ENCODE measurements at places on chromosomes 4 and X.

GRCh38 chr4:45778514-45778913 lies 345.3 kb downstream of the GABRG1 start:
- no peak for DNase-seq

GRCh38 chr4:102356562-102357202 lies 11.4 kb upstream of the SLC39A8 start:
- no peak for DNase-seq

- DNase-seq = no peak
Measured at GRCh38 chr4:47631161-47631560, 146.1 kb downstream of the ATP10D start.

DNA sequence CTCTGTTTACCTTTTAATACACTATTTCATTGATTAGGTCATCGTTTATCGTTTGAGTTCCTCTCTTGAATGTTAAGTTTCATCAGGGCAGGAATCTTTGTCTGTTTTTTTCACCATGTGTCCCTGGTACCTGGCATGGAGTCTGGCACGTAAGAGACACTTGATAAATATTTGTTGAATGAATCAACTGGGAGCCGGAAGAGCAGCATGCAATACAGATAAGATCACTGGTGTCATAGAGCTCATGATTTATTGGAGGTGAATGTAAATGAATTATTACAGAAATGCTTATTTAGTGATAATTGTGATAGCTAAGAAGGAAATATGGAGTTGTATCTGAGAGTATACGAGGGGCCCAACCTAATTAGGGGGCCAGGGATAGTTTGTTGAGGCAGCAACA lies 62.8 kb downstream of the UCHL1 start:
- no peak for DNase-seq

DNA sequence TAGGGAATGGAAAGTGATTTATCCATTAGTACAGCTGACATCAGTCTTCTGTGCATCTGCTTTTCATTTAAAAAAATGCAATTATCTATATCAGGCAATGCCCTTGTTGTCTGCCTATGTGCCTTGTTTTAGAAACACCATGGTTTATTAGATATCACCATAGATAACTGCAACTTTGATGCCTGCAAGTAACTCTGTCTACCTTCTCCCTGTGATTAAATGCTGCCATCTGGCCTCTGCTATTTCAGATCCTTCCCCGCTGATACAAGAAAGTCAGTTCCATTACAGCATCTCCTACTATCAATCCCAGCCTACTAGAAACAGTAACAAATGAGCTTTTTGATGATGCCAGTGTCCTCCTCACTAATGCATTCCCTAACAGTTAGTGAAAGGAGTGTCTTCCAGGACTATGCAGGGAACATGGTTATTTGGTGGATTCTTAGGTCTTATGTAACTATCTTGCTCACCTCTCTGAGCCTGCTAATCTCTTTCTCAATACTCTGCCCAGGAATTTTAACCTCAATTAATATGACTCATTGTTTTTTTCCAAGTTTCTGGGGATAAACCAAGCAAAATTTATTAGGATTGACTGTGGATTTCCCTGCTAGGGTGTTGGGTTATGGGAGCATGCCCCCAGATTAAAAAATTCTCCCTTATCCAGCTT lies 444.9 kb downstream of the RAPGEF2 start:
- no peak for DNase-seq

DNA sequence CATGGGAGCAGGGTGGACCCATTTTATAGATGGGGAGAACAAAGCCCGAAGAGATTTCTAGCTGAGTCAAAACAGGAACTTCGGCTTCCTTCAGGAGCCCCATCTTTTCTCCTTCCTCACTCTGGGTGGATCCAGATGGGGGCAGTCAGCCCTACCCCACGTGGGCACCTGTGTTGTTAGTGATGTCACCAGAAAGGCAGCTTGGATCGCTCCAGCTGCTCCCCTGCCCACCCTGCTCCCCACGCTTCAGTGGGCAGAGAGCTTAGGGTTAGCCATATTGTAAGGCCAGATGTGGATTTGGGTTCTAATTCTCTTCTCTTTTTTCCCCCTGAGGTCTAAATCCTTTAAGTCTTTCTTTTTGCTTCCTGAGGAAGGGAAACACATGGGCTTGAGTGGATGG lies 132.3 kb upstream of the PJA1 start:
- no peak for DNase-seq

DNA sequence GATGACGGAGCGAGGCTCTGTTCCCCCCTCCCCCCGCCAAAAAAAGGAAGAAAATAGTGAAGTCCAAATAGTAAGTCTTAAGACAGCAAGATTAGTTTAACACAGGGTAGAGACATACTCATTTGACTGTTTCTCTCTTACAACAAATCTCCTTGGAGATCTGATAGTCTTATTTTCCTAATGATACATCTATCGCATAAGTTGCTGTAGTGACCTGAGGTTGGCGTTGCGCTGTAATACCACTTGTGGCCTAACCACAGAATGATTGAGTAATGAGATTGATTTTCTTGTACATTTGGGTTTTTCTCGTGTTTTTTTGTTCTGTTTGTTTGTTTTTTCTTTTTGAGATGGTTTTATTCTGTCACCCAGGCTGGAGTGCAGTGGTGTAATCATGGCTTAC lies 27.2 kb downstream of the OCIAD1 start:
- no peak for DNase-seq

DNA sequence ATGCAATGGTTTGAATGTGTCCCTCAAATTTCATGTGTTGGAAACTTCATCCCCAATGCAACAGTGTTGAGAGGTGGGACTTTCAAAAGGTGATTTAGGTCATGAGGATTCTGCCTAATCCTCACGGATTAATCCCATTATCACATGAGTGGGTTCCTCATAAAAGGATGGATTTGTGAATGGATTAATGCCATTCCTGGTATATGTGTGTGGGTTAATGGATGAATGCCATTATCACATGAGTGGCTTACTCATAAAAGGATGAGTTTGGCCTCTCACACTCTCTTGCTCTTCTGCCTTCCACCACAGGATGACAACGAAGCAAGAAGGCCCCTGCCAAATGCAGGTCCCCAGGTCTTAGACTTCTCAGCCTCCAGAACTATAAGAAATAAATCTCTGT lies 30.5 kb upstream of the NEUROG2 start:
- peak; percentile 57 for DNase-seq

- DNase-seq = no peak
Measured at GRCh38 chr4:169662206-169662605, 41.8 kb downstream of the CLCN3 start.

- DNase-seq = no peak
Measured at GRCh38 chrX:2859197-2859797, 30.6 kb downstream of the GYG2 start.

GRCh38 chrX:112759512-112759911 lies 79.8 kb upstream of the LHFPL1 start:
- no peak for DNase-seq

DNA sequence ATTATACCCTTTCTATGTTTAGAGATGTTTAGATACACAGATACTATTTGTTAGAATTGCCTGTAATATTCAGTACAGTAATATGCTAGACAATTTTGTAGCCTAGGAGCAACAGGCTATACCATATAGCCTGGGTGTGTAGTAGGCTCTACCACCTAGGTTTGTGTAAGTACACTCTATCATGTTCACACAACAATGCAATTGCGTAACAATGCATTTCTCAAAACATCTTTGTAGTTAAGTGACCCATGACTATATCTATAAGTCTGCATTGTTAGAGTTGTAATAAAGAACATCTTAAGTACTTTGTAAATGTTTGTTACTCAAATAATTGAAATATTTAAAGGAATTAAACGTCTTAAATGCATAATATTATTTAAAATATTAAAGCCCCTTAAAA lies 379.3 kb downstream of the PPP3CA start:
- no peak for DNase-seq

DNA sequence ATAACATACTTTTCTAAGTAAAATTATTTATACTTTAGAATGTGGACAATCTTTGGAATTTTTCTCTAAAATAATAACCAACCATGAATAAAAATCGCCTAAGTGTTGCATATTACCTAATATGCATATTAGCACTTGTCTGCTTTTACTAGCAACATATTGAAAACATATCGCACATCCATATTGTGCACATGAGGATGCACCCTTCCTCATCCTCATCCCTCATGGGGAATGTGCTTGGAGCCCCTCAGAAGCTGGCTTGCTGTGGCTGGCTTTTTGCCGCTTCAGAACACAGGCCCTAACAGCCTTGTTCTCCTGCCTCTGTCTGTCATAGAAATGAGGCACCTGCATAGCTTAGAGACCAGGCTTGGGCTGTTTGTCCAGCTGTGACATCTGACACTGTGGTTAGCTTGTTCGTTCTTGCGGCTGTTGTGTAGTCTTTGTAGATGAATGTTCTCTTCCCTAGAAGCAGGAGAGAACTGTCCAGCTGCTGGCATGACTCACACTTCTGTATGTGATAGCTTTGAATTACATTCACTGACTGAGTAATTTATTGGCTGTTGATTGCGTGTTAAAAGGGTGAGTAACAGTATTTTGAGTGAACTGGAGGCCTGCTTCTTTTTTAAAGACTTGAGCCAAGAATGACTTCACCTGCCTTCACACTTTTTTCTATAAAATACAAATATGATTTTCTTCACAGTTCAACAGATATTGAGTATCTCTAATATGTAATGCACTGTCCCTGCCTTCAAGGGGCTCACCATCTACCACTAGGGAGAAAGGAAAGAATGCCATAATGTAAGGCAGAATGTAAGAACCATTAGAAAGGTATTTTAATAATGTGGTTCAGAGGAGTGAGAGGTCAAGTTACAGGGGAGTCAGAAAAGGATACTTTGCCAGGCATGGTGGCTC lies 81.9 kb downstream of the HMGB2 start:
- DNase-seq = no peak

- no peak for DNase-seq
Measured at GRCh38 chr4:171846893-171847292, 33.7 kb downstream of the GALNTL6 start.

DNA sequence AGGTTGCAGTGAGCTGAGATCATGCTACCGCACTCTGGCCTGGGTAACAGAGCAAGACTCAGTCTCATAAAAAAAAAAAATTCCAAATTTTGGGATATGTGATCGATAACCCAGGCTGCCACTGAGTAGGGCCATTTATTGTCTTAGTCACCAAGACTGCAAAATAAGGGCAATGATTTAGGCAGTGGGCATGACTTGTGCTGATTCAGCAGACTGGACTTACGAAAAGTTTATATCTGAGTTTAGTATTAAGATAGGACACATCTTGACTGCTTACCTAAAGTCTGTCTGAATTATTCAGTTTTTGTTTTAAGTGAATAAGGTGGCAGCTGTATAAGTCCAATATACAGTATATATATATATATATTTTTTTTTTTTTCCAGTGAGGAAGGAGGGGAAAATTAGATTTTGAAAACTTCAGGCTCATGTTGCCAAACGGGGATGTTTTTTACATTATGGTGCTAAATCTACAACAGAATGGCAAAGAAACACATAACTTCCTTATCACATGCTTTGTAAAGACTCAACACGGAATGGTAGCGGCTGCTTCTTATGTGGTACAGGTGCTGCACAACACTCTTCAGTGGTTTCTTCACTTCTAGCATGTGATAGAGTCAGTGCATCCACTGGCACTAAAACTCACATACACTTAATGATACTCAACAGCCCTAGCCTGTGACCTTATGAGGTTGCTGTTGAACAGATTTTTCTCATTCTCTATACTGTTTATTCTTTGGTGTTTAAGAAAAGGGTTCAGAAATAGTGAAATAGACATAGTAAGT lies 6.5 kb downstream of the TEX13D start:
- no peak for DNase-seq

DNA sequence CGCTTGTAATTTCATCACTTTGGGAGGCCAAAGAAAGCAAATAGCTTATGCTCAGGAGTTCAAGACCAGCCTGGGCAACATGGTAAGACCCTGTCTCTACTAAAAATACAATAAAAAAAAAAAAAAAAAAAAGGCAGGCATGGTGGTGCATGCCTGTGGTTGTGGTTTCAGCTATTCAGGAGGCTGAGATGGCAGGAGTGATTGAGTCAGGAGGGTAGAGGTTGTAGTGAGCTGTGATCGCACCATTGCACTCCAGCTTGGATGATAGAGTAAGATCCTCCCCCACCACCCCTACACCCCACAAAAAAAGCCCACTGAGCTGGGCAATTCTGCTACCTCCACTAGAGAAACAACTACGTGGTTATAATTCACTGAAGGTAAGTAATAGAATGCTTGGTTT lies 118.8 kb upstream of the PCDH18 start:
- no peak for DNase-seq

DNA sequence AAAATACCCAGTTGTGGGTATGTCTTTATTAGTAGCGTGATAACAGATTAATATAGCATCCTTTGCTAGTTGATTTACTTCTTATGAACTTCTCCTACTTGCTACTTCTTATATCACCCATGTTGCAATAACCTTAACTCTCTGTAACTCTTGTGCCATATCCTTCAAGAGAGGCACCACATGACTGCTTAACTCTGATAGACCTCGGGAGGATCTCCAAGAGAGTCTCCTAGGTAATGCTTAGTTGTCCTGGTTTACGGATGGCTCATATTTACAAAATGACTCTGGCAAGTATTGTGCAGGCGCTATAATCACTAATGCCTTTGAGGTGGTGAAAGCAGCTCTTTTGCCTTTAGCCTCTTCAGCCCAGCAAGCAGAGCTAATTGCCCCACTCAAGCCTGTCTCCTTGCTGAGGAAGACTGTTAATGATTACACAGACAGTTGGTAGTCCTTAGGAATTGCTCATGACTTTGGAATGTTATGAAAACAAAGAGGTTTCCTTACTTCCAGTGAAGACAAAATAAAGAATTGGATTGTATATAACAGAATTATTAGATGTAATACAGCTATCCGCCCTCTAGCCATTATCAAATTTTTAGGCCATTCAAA lies 1305.8 kb downstream of the PCDH7 start:
- no peak for DNase-seq

GRCh38 chr4:108031427-108032083 lies 41.9 kb downstream of the HADH start:
- no peak for DNase-seq

DNA sequence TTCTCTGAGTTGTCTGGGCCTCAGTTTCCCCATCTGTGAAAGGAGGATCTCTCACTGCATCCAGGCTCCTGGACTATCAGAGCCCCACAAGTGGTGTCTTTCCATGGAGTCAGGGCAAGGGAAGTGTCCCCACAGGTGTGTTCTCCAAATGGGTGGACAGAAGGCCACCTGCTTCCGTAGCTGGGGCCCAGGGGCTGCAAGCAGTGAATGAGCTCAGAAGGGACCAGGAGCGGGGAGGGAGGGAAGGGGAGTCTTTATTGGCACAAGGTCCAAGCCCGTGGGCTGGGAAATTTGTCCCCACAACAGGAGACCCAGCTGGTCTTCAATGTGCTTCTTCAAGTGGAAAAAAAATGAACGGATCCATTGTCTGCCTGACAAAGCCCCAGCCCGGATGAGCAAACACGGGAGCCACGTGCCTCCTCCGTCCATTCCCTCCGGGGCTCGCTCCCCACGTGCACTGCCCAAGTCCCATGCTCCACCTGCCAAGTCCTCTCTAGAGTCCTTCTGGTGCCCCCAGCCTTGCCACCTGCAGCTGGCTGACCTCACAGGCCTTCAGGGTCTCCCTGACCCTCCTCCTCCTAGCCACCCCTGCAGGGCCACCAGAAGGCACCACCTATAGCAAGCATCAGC lies 72.0 kb downstream of the JAKMIP1 start:
- no peak for DNase-seq

GRCh38 chr4:15737255-15737654 lies 34.4 kb downstream of the BST1 start:
- no peak for DNase-seq

- DNase-seq = no peak
Measured at GRCh38 chr4:12580787-12581186, 903.4 kb downstream of the RAB28 start.

All from HAP-1 (cell line).